ENCODE measurements at places on chromosomes 2 and 18.

DNA sequence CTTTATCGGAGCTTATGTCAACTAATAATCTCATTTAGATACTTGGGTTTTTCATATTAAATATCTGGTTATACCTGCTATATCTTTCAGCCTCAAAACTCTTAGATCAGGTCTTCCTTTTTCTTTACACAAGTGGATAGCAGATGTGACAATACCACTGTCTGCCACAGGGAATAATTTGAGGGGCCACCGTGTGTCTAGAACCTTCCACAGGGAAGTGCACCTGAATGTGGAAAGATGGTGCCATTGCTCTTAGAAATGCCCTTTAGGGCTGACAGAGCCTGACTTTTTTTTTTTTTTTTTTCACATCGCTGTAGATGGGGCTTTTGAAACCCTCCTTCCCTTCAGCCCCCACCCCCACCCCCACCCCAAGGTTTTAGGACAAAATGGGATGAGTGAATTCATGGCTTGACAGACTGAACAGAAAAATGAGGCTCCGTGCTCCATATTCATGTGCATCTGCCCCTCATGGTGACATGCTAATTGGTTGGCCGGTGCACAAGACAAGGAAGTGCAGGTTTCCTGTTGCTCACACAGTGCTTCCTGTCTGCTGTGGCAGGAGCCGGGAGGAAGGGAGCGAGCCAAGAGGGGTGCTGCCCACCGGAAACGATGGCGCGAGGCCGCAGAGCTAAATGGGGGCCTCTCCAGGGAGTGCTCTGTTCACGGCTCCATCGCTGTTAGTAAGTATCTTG lies 246.0 kb downstream of the LDLRAD4 start:
- peak; percentile 78 for DNase-seq

- DNase-seq = no peak
These were observed 187.8 kb upstream of the HDAC4 start for GRCh38 chr2:239588451-239589269.

DNA sequence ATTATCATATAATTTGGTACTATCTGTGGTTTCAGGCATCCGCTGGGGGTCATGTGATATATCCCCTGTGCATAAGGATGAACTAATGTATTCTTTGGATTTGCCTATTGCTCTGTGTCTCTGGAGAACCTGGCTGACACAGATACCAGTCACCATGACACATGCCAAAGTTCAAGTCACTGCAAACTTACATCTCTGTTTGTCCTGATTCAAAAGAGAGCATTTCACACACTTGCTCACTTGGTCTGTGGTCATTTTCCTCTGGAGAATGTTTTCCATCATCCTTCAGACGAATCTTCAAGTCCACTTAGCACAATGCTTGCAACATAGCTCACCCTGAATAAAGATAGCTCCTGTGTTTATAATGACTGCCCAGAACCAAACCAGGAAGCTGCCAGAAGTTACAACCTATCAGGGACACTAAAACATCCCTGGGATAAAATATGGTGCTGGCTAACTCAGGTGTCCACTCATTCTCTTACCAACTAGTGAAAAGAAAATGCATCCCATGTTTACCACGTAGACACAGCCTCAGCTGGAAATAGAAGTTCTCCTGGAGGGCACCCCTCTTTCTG lies 18.1 kb downstream of the SULT1C3 start:
- no peak for DNase-seq

- DNase-seq = no peak
These were observed 13.7 kb upstream of the DAPL1 start for GRCh38 chr2:158781353-158781961.

DNA sequence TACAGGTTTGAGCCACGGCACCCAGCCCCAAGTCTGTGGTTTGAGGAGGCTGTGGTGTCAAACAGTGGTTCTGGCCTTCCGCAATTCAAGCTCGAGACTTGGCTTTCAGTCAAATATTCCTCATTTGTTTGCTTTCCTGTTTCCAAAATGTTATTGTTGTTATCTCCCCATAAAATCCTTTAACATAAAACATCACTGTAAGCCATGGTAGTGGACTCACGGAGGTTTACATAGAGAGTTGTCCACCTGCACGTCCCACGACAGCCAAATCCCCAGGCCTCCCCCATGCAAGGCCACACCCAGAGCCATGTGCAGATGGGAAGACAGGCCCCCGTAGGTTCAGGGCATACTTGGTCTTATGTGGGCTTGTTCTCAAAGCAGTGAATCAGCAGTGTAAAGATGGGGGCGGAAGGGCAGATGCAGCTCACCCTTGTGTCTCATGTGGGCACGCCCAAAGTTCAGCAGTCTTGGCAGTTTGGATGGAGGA lies 18.9 kb upstream of the ST3GAL5 start:
- DNase-seq = no peak

- DNase-seq = no peak
These were observed 101.5 kb upstream of the STON1 start for GRCh38 chr2:48428449-48428848.

GRCh38 chr2:198441901-198442300 lies 637.5 kb downstream of the PLCL1 start:
- no peak for DNase-seq

DNA sequence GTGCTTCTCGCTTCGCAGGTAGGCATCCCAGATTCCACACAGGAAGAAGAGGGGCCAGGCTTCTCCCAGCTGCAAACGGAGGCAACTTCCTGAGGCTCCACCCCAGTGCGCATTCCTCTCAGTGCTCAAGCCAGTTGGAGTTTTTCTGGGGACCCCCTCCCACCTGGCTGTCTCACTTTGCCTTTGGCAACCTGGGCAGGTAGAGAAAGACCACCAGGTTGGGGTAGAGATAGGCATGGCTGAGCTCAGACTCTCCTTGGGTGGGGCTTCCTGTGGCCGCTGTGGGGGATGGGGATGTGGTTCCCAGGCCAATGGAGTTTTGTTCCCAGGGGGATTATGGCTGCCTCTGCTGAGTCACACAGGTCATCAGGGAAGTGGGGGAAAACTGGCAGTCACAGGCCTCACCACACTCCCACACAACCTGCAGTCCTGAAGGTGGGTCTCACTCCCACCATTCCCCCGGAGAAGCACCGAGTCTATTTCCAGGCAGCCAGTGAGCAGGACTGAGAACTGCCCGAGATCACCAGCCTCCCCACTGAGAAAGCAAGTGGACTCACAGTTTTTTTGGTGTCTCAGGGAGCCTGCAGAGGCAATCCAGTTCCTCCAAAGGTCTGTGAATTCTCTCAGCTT lies 38.1 kb downstream of the SLC39A10 start:
- DNase-seq = no peak

DNA sequence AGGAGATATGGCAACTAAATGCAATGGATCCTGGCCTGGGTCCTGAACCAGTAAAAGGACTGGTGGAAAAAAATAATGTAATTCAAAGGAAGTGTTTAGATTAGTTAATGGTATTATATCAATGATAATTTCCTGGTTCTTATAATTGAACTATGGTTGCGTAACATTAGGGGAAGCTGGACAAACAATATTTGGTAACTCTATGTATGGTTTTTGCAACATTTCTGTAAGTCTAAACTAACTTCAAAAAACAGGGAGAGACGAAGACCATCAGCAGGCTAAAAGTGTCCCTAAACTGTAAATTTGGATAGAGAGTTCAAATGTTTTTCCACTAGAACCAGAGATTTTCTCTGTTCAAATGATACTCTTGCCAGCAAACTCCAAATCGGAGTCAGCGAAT lies 36.9 kb downstream of the KLF7 start:
- no peak for DNase-seq

- no peak for DNase-seq
These were observed 637.8 kb upstream of the PKDCC start for GRCh38 chr2:41410011-41410410.

DNA sequence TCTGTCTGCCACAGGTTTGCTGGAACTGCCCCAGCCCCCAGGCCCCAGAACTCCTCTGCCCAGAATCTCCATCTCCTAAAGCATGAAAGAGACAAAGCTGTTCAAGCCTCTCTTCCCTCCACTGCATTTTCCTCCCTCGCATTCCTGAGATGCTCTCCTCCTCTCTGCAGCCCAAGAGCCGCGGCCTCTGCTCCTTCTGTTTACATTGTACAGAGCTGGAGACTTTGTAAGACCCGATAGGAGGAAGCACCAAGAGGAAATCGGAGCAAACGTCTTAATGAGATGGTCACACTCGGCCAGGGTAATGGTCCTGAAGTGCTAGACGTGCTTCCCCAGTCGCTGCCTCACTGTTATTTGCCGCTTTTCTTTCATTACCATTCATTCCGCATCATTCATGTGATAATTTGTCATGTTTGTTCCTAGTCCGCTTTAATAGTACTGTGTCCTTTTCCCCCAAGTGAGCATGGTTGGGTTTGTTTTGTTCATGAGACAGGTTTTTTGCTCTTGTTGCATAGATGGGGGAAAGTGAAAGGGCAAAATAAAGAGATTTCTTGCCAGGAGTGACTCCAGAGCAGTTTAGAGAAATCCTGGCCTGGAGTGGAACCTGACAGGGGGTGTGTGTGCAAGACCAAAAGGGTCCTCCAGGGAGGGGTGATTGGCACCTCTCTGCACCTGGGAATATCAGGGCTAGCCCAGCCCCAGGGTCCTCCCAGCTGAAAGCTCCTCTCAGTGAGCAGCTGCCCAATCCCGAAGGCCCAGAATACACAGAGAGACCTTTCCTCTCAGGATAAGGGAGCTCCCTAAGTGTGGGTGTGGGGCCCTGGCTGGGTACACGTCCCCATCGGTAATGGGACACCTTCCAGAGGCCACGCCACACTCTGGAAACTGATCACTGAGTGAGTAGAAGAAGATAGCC lies 44.9 kb upstream of the ID2 start:
- no peak for DNase-seq

All from CD4-positive, alpha-beta T cell treated with Interleukin-12 subunit alpha and Interleukin-12 subunit beta, for 1 hour (primary cell).